ENCODE measurements at places on chromosomes 5 and 9.

DNA sequence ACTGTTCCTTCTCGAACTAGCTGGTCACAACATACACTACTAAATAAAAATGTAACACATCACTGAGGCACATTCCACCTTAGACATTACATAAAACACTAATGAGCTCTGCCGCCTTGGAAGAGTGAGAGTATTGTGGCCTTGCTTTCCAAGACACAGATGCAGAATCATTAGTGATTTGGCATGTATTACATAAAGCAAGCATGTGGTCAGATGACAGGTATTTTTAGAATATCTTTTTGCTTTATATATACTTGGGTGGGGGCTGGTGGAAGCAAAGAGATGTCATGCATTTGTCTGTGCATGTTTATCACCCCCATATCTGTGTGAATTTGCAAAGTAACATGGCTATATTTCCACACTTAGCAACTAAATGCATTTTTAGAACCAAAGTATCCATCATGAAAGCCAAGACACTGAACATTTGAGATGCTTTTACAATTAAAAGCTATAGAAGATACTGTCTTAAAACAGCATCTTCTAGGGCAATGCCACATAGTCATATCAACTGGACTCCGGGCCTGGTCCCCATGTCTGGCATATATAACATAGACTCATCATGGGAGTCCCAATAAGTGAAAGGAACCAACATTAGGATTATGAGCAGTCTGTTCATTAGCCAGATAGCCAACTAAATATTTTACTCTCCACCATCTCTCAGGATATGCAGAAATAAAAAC, 213.5 kb downstream of the MEF2C start:
- DNase-seq: no peak

DNA sequence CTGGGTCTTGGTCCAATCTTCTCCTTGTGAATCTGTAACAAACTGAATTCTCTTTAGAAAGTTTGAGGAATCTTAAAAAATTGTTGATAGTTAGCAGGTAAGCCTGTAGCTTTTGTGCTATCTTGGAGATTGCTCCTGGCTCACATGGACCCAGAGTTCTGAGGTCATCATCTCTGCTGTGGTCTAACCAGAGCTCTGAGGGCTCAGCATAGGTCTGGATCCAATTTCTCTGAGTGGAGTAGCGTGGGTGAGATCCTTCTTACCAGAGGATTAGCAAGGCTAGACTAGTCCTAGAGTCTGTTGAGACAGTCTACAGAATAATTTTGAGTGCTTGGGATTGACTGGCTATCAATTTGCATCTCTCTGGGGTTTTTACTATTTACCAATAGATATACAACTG, 60.5 kb upstream of the IL6ST start:
- no peak for DNase-seq

- no peak for DNase-seq
These were observed 144.7 kb upstream of the RAD23B start for GRCh38 chr9:107138261-107138992.

GRCh38 chr9:129886226-129887174, 51.2 kb downstream of the USP20 start:
- DNase-seq: no peak

DNA sequence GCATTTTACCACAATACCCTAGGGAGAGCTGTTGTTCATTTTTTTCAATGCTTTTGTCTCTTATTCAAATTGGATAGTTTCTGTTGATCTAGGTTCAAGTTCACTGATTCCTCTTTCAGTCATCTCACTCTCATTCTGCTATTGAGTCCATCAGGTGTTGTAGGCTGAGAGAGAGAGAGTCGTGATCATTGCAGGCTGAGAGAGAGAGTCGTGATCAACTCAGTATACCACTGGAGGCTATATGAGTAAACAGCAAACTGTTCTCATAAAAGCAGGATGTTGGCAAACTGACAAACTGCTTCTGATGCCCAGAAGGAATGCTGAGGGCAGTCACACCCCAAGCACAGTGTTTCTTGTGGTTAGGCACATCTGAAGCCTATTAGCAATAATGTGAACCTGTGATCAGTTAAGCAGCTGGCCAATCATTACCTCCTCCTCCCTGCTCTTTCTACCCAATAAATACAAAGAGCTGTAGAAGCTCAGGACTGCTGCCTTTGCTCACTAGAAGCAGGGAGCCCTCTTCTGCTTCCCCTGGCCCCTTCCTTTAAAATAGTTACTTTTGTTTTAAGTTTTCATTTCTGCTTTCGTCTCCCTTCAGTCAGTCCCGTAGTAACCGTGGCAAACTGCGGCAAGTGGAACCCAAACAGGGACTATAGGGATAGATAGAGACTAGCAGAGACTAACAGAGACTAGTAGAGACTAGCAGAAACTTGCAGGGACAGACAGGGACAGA, 476.1 kb upstream of the ACO1 start:
- DNase-seq: peak; percentile 39

- no peak for DNase-seq
These were observed 23.3 kb downstream of the SLC25A48 start for GRCh38 chr5:135857630-135858311.

All from HT-29 (cell line).